AG10803 (cell line): ENCODE measurements at places on chromosomes 11 and 22.

DNA sequence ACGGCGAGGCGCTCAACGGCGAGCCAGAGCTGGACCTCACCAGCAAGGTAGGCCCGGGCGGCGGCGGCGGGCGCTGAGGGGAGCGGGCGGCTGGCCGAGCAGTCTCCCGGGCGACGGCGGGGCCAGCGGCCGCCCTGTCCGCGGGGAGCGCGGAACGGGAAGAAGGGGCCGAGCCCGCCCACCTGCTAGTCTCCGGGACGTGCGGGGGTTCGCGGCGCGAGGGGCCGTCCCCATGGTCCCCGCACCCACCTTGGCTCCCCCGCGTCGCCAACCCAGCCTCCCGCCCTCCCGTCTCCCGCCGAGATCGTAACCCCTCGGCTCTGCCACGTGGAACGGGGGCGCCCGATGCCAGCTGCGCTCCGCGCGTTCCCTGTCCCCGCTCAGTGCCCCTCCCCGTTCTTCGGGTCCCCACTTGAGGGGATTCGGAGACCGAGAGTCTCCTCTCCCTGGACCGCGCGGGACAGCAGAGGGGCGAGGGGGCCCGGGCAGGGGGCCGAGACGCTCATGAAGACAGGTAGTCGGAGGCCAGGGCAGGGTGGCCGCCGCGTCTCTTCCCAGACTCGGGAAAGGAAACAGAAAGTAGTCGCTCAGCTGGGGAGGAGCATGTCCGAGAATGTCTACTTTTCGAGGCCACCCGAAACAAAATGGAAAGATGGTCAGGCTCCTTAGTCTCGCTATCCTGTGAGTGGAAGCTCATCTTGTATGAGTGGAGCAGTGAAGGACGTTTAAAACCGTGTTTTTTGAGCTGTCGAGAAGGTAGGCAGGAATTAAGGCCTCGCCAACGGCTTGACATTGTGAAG lies 557 bp downstream of the GTPBP1 start:
- DNase-seq, result peak; percentile 34

- DNase-seq, result no peak
Observed at GRCh38 chr11:8484251-8484650, 109.8 kb downstream of the STK33 start.

GRCh38 chr22:43270314-43270908 lies 72.8 kb downstream of the SCUBE1 start:
- no peak for DNase-seq

GRCh38 chr11:70077411-70078094 lies 564 bp upstream of the ANO1 start:
- DNase-seq, result no peak

- no peak for DNase-seq
Observed at GRCh38 chr11:2277933-2278523, 7.6 kb upstream of the ASCL2 start.

DNA sequence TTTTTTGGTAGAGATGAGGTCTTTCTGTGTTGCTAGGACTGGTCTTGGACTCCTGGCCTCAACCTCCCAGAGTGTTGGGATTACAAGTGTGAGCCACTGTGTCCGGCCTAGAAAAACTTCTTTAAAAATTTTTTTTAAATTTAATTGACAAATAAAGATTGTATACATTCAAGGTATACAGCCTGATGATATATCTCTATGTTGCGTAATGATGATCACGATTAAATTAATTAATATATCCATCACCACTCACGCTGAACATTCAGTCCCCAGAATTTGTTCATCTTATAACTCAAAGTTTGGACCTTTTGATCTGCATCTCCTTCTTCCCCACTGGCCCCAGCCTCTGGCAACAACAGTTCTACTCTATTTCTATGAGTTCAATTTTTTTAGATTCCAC lies 27.2 kb downstream of the VSTM5 start:
- no peak for DNase-seq

DNA sequence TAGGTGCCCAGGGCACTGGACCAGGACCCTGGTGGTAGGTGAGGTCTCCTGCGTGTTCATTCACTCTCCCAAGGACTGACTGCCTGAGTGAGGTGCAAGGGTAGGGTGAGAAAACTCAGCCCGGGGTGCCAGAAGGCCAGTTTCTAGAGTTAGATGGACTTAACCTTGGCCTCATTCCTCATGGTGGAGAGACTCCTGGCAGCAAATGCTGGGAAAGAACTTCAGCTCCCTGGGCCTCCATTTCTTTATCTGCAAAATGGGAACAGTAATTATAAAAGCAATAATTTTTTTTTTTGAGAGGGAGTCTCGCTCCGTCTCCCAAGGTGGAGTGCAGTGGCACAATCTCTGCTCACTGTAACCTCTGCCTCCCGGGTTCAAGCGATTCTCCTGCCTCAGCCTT lies 47.7 kb downstream of the TRIOBP start:
- DNase-seq, result no peak

DNA sequence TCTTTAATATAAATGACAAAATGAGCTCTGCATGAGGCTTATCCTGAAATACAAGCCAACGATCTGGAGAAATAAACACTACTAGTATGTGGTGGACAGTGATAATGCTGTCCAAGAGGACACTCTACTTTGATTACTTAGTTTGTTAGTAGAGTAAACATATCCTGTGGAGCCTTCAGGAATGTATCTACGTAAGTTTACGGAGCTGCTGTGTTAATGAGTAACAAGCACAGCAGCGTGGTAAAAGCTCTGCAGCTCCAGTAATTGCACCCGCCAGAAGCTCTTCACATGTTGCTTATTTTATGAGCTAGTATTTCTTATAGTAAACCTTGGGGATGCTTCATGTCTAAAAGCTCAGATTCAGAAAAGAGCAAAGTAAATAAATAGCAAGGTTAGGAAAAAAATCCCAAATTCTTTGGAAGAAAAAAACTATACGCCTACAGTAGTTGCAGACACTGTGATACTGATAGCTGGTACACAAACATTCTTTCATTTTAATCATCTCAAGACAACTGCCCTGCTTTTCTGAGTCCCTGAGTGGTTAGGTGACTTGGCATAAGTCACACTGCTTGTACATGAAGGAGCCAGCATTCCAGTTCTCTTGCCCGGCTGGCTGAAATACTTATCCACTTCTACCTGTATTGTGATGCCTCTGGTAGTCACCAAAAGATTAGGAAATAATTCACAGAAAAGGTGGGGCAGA lies 32.7 kb upstream of the CCDC34 start:
- peak; percentile 21 for DNase-seq

- no peak for DNase-seq
Observed at GRCh38 chr11:61034704-61035525, 63.4 kb downstream of the CD6 start.
